Cerebellar nuclear complex (tissue), 1 donor: ENCODE measurements at places on chromosomes 4 and X.

- no peak for DNase-seq
Observed at GRCh38 chr4:81622474-81623184, 150.9 kb upstream of the RASGEF1B start.

- no peak for DNase-seq
Observed at GRCh38 chr4:84578540-84579402, 4.2 kb upstream of the CDS1 start.

- DNase-seq = no peak
Observed at GRCh38 chrX:41781500-41781899, 57.5 kb downstream of the GPR82 start.

GRCh38 chr4:7698584-7698983, 241.1 kb downstream of the AFAP1 start:
- no peak for DNase-seq

DNA sequence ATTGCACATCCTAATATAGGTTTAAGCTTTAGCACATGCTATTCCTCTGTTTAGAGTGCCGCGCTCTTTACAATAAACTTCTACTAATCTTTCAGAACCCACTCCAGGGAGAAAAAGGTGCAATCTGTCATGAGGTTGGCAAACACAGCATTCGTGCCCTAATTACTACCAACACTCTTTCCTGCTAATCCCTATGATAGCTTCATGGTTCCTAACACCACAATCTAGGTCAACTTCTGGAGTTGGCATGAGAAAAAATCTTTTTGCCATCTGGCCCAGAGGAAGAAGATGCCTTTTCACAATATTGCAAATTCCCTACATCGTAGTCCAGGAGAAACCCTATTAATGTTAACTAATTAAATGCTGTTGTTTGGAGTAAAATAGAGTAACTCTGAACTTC, 39.6 kb downstream of the TMA16 start:
- peak; percentile 58 for DNase-seq
